ENCODE measurements at places on chromosomes 4 and X.
A peak's percentile ranks its signal among the peaks of the same experiment; 100 is the strongest.

DNA sequence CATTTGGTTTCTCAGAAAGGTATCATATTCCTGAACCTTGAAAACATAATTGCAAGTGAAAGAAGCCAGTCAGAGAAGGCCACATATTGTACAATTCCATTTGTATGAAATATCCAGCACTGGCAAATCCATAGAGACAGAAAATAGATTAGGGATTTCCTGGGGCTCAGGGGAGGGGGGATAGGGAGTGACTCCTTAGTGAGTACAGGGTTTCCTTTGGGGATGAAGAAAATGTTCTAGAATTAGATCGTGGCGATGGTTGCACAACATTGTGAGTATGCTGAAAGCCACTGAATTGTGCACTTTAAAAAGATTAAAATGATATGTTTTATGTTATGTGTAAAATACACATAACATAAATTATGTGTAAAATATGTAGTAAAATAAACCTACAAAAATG is 10.3 kb downstream of the XPNPEP2 start:
- no peak for DNase-seq

- no peak for DNase-seq
These were observed 16.0 kb upstream of the NLGN4X start for GRCh38 chrX:6244666-6245065.

DNA sequence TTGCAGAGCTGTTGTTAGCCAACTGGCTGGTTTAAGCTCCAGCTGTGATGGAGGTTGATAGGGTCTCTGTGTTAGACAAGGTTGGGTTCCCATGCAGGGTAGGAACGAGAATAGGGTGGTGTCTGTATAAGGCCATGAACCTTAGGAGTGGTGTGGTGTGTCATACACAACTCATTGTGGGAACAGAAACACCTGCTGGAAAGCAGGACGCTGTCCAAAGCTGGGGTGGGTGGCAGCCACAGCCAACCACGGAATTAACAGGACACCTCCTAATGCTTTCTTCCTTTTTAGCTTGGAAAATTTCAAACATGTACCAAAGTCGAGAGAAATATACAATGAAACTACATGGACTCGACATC is 94.4 kb downstream of the ARHGAP10 start:
- DNase-seq, result no peak

- no peak for DNase-seq
These were observed 1592.9 kb upstream of the TENM3 start for GRCh38 chr4:180650273-180650672.

DNA sequence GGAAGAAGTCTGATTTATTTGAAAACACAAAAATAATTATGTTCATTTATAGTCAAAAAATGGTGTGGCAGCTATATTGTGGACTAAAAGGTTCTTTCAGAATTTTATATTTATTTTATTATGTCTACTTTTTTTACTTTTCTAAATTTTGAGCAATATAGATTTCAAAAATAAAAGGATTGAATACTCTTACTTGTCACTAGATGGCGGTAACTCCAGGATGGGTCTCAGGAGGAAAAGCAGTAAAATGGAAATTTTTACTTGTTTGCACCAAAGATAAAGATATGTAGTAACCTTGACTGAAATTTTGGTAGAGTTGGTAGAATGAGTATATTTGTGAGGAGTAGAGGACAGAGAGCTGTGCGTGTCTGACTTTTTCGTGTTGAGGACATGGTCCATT is 14.5 kb upstream of the DACH2 start:
- DNase-seq, result no peak

GRCh38 chr4:112951362-112952312 is 97.8 kb upstream of the ANK2 start:
- no peak for DNase-seq

DNA sequence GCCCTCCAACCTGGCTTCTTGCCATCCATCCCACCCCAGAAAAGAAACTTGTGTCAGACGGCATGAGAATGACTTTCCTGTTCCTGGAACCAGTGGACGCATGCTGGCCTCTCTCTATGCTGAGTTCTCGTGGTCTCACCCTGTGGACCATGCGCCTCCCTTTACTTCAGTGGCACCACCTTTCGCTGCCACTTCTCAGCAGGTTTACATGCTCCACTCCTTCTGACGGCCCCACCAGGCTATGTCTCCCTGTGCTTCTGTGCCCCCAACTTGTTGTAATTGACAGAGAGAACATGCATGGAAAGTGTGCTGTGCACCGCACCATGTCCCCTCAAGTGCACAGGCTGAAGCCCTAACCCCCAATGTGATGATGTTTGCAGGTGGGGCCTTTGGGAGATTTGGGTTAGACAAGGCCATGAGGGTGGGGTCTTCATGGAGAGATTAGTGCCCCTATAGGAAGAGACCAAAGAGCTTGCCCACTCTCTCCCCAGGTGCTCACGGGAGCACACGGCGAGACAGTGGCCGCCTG is 3.1 kb upstream of the PPP2R2C start:
- no peak for DNase-seq

DNA sequence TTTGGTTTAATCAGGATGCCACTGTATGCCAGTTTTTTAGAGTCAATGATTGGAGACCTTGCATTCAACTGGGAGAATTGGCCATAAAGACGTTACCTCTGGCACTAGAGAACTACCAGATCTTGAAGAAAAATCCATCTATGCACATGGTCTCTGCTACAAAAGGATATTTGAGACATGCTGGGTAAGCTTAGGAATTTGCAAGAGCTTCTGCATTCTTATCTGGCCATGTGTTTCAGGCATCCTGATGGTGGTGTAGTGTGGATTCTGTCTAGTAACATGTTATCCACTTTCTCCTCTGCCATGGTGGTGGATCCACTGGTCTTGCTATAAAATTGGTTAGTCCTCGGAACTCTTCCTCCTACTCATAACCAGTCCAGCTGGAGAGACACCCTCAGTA is 185.3 kb upstream of the WDFY3 start:
- no peak for DNase-seq

DNA sequence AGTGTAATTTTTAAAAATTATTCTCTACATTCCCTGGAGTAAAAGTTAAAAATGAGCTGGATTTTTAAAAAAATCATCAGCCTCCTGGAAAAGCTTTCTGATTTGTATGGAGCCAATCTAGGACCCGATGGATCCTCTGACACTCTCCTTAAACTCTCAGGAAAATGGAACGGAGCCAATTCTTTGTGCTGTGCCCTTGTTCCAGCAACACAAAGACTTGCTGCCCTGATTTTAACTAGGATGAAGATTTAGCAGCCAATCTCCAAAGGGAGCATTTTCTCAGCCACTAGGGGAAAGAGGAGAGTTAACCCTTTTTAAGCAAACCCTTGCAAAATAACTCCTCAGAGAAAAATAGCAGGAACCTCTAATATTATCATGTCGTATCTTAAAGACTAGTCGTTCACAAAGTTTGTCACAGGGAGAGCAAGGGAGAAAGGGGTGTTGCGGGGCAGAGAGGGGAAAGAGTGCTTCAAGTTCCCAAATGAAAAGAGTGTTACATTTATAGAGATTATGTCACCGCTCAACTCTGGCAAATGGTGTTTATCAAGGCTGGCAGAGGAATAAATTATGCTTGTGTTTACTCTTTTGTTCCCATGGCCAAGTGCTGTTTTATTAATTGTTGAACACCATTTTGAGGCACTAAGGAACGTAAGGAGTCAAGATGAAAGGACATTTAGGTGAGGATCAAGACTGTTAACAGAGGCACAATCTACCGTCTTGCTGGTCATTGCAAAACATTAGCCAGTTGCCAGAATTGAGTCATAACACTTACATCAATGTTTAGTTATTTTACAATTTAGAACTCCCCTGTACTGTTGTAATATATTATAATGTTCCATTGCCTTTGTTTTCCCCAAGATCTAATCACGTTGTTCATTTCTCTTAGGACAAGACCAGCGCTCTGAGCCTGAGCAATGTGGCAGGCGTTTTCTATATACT is 250.7 kb downstream of the THOC2 start:
- no peak for DNase-seq

- no peak for DNase-seq
These were observed 298.6 kb upstream of the LDB2 start for GRCh38 chr4:17197070-17197469.

DNA sequence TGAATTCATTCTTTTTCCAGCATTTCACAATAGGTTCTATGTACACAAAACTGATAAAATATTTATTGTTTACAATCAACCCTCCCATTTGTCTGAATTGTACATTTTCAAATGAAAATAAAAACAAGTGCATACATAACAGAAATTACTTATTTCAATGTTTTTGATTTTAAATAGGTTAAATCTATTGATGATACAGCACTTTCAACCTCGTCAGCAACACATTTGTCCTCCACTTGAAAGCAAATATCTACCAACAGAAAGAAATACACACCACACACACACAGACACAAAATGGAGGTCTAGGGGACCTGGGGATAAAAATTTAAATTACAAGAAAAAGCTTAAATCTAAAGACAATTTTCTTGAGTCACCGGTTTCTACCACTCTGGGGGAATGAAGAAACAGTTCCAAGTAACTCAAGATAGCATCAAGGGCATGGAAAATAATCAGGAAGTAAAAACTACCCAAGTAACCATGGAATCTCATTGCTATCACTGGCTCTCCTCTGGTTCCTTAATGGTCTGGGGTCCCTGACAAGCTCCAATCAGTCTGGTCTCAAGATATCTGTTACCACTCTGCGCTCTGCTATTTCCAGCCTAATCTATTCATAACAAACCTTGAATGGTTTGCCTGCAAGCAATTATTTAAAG is 27.6 kb downstream of the ANKRD17 start:
- no peak for DNase-seq

- DNase-seq, result no peak
These were observed 155.9 kb downstream of the ARHGAP6 start for GRCh38 chrX:11509786-11510185.

DNA sequence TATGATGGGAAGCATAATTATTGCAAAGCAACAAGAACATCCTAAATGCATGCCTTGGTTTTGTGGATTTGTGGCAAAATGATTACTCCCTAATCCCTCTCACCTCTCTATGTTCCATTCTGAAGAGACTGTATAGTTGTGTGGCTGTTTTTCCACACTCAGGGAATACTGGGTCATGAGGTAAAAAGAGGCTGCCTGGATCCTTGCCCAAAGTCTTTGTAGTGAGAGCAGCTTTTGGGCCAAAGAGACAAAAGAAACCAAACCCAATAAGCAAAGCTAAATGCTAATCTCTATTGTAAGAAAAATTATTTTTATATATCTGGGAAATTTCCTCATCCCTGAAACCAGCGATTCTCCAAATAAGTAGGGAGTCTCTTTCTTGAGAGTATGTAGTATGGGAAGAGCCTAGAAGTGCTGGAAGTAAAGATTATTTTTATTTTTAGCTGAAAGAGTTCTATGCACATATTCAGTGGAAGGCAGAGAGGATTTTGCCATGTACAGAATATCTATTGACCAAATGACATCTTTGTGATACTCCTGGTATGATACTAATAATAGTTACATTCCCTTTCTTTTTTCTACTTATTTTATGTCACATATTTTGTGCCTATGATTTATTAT is 24.9 kb upstream of the SULT1B1 start:
- no peak for DNase-seq

- DNase-seq, result peak; percentile 14
These were observed 755 bp downstream of the KLHL8 start for GRCh38 chr4:87219632-87220093.

DNA sequence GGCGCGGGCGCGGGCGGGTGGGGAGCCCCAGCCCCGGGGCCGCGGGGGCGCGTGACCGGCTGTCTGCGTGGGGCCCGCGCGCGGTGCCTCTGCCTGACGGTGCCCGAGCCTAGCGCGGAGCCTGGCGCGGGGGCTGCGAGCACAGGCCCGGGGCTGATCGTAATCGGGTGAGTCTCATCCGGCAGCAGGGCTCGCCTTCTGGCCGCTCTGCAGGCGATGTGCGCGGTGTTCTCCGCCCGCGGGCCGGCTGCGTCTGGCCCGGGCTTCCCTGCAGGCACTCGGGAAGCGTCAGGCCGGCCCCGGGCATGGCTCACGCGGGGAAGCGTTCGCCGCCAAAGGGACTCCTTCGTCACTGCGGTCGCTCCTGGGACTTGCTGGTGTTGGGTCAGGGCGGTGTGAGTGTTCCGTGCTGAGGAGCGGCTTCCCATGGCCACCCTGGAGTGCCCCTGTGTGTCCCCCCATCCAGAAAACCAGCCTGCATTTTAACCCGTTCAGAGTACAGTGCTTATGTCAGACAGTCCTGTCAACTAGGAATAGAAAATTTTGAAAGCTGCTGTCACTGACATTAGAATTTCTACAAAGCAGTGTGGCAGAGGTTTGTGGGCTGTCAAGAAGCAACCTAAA is 40.6 kb downstream of the FAM149A start:
- DNase-seq, result no peak

GRCh38 chrX:114999906-115000305 is 17.5 kb downstream of the IL13RA2 start:
- DNase-seq, result no peak

DNA sequence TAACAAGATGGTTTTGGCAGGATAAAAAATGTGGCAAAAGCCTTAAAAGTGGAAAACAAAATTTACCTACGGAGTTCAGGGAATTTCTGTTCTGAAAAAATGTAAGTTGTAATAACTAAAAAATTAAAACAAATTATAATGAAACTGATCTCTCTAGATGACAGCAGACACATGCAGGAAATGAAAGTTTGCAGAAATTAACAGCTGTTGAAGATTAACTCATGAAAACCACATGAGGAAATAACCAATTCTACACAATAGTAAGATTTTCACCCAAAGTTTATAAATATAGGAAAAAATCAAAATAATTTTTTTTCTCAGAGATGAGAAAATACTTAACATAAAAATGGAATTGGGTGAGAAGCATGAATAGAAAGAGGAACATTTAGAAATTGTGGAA is 47.5 kb upstream of the UGT2B15 start:
- no peak for DNase-seq

GRCh38 chr4:84051089-84051488 is 448.0 kb downstream of the NKX6-1 start:
- DNase-seq, result no peak

GRCh38 chr4:73687421-73687820 is 52.9 kb upstream of the CXCL8 start:
- no peak for DNase-seq

DNA sequence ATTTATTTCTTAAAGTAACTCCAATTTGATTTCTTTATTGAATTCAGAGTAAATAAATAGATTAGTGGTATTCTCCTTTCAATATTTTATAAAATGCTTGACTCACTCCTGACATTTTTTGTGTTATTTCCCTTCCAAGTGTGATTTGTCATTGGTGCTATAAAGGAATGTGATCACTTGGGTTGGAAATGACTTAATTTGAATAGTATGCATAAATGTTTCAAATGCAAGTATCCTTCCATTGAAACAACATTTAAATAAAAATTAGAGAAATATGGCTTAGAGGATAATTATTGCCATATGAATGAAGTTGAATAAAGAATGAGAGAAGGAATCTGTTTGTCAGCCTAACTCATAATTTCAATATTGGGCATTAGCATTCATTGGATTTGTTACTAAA is 182.7 kb downstream of the PABPC4L start:
- DNase-seq, result no peak

GRCh38 chr4:110636171-110636679 is 13.3 kb upstream of the PITX2 start:
- no peak for DNase-seq

DNA sequence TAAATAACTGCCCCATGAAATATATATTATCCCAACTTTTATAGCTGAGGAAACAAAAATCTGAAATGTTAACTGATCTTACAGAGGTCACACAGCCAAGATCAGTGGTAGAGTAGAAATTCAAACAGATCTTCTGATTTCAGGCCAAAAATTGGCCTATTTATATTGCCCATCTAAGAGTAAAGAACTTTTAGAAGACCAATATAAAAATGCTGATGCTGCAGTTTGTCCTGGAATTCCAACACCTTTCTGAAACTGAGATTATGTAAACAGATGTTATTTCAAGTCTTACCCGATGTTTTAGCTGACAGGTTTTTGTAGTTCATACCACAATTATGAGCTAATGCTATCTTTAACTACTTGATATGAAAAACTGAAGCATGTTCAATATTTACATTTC is 51.1 kb downstream of the SPANXN3 start:
- DNase-seq, result no peak

- DNase-seq, result no peak
These were observed 8.9 kb upstream of the ADGRG4 start for GRCh38 chrX:136291824-136292223.
